Breast epithelium (tissue), 4 donors: ENCODE measurements at places on chromosomes 4 and X.

DNA sequence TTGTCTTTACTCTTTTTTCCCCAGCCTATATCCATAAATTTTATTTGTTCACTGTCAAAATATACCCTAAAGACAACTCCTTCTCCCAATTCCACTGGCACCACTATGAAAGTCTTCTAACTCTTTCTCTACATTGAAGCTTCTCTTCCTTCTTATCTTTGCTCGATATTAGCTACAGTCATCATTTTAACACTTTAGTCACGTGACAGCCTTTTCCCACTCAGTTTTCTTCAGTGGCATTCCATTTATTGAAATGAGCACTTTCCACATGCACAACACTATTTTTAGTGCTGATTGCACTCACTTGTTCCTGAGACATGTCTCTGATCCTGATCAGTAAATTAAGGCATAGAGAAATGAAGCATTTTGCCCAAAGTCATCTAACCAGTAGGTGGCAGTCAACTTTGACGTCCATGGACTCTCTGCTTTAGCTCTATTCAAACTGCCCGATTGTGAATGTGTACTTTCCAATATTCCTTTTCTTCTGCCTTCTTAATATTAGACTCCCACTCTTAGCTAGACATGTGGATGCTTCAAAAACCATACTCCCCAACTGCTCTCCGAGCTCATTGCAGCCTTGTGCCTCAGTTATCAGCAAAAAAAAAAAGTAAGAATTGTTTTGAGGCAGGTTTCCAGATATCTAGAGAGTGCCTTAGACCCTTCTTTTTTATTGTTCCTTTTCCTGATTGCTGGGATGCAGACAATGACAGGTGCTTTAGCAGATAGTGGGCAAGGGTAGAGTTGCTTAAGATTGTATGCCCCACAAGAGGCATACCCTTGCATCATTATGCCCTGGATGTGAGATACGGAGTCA lies 394.4 kb upstream of the ADGRL3 start:
- DNase-seq: no peak

- DNase-seq: no peak
Observed at GRCh38 chr4:47075262-47075661, 43.9 kb downstream of the GABRB1 start.

DNA sequence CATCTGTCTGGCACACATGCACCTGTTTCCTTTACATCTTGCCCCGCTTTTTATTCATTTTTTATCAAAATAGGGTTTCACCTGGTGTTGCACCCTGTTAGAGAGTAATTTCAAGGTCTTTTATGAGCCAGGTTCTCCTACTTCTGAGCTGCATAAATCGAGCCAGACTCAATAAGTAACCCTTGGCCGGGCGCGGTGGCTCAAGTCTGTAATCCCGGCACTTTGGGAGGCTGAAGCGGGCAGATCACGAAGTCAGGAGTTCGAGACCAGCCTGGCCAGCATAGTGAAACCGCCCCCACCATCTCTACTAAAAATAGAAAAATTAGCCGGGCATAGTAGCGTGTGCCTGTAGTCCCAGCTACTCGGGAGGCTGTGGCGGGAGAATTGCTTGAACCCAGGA lies 1.0 kb upstream of the PPP2R3B start:
- no peak for DNase-seq

DNA sequence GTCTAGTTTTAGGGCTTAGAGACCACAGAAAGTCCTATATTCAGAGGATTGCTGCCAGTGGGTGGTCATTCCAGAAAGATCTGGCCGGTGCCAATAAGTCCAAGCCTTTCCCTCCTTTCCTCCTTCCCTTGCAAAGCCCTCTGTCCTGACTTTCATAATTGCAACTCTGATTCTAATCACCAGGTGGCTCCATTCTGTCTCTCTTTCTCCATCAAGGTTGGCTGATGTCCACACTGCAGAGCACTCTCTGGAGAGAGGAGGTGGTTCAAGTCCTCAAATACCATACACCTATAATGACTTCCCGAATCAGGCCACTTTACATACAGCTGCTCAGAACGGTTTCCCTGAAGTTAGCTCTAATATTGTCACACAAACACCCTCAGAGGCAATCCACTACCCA lies 22.4 kb upstream of the ARMCX4 start:
- no peak for DNase-seq
